ENCODE measurements at places on chromosomes 1 and 21. TPM values are rescaled to one million over a fixed set of nuclear protein-coding genes. Genes with fewer than 3 reads are reported as not detected.

TCHH gene
- total RNA-seq = 0.17 TPM

SKI gene
- total RNA-seq = 29.9 TPM

UBL4B gene
- total RNA-seq = not detected

DCDC2B gene
- not detected for total RNA-seq

KCNQ4 gene
- total RNA-seq = 0.17 TPM

CALML6 gene
- total RNA-seq = 0.72 TPM

MANEAL gene
- total RNA-seq = 5.6 TPM

SERTAD4 gene
- total RNA-seq = not detected

CLCA1 gene
- not detected for total RNA-seq

RAP1GAP gene
- 0.42 TPM for total RNA-seq

LRRN2 gene
- total RNA-seq = 0.15 TPM

TMEM269 gene
- total RNA-seq = 0.13 TPM

TSPEAR gene
- total RNA-seq = not detected

HPCAL4 gene
- total RNA-seq = 0.74 TPM

EPHA10 gene
- total RNA-seq = not detected

TP73 gene
- 0.84 TPM for total RNA-seq

IFNLR1 gene
- total RNA-seq = 4.3 TPM

NPR1 gene
- total RNA-seq = not detected

ANXA9 gene
- total RNA-seq = 0.10 TPM

MMEL1 gene
- 0.42 TPM for total RNA-seq

SYT11 gene
- total RNA-seq = 19.0 TPM

CSMD2 gene
- total RNA-seq = not detected

RIMS3 gene
- 1.4 TPM for total RNA-seq

SH2D2A gene
- total RNA-seq = 233 TPM

RASAL2 gene
- total RNA-seq = not detected

C1orf87 gene
- not detected for total RNA-seq

TMEM59 gene
- total RNA-seq = 124 TPM

NBPF6 gene
- not detected for total RNA-seq

ODF2L gene
- total RNA-seq = 25.6 TPM

All from activated CD8-positive, alpha-beta memory T cell treated with anti-CD3 and anti-CD28 coated beads for 36 hours (primary cell).